ENCODE measurements at places on chromosomes 16 and 17. TPM values are rescaled to one million over a fixed set of nuclear protein-coding genes. Genes with fewer than 3 reads are reported as not detected.

Gene ZNF598
- total RNA-seq, result 68.4 TPM

Gene TMC6
- 116 TPM for total RNA-seq

Gene ITGA2B
- 5.7 TPM for total RNA-seq

Gene CSH2
- not detected for total RNA-seq

Gene LDHD
- 1.1 TPM for total RNA-seq

Gene CTRL
- 1.7 TPM for total RNA-seq

Gene NEUROD2
- total RNA-seq, result not detected

Gene TAC4
- total RNA-seq, result not detected

Gene MRPL45
- total RNA-seq, result 56.2 TPM

Gene CACNG3
- not detected for total RNA-seq

Gene SSTR5
- not detected for total RNA-seq

Gene KRTAP17-1
- total RNA-seq, result not detected

Gene DOK4
- 38.7 TPM for total RNA-seq

Gene KCNJ2
- total RNA-seq, result not detected

Gene ZNF213
- total RNA-seq, result 17.7 TPM

Gene PRSS33
- total RNA-seq, result 0.23 TPM

Gene ESRP2
- 36.4 TPM for total RNA-seq

Gene KRTAP4-3
- total RNA-seq, result not detected

Gene MYH8
- total RNA-seq, result not detected

Gene FOXC2
- not detected for total RNA-seq

Gene EFNB3
- 1.6 TPM for total RNA-seq

Gene KRTAP4-4
- not detected for total RNA-seq

Gene NPIPA3
- total RNA-seq, result not detected

Gene KSR1
- 24.6 TPM for total RNA-seq

Gene DPEP3
- total RNA-seq, result not detected

Gene C1QTNF8
- not detected for total RNA-seq

Gene CLEC18B
- total RNA-seq, result 0.58 TPM

Gene DCTN5
- 52.9 TPM for total RNA-seq

Gene CFAP97D1
- total RNA-seq, result not detected

Gene GABARAP
- total RNA-seq, result 457 TPM

Gene TMEM92
- 12.9 TPM for total RNA-seq

Gene CDH3
- 70.3 TPM for total RNA-seq

Gene HBQ1
- not detected for total RNA-seq

Gene KRTAP9-2
- not detected for total RNA-seq
